Activated CD8-positive, alpha-beta memory T cell treated with anti-CD3 and anti-CD28 coated beads for 1 hour (primary cell): ENCODE measurements at places on chromosomes 12 and 14.

DNA sequence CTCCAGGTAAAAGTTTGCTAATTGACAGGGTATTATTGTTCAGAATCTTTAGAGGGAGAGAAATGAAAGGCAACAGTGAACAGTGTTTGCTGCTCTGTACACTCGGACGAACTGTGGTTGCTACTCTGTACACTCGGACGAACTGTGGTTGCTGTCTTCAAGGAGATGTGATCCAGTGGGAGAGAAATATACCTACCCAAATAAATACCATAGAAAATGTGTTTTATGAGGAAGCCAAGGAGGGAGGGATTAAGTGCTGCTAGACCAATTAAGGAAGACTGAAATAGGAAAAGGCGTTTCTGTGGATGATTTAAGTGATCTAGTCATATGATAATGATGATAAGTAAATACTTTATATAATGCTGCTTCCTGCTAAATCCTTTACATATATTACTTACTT, 2.7 kb downstream of the STK38L start:
- DNase-seq = no peak

GRCh38 chr12:106551410-106551809, 31.4 kb upstream of the RFX4 start:
- no peak for DNase-seq

- DNase-seq = no peak
These were observed 161.2 kb downstream of the TMX1 start for GRCh38 chr14:51401272-51401671.

- no peak for DNase-seq
These were observed 14.2 kb downstream of the NOXRED1 start for GRCh38 chr14:77409131-77409533.

DNA sequence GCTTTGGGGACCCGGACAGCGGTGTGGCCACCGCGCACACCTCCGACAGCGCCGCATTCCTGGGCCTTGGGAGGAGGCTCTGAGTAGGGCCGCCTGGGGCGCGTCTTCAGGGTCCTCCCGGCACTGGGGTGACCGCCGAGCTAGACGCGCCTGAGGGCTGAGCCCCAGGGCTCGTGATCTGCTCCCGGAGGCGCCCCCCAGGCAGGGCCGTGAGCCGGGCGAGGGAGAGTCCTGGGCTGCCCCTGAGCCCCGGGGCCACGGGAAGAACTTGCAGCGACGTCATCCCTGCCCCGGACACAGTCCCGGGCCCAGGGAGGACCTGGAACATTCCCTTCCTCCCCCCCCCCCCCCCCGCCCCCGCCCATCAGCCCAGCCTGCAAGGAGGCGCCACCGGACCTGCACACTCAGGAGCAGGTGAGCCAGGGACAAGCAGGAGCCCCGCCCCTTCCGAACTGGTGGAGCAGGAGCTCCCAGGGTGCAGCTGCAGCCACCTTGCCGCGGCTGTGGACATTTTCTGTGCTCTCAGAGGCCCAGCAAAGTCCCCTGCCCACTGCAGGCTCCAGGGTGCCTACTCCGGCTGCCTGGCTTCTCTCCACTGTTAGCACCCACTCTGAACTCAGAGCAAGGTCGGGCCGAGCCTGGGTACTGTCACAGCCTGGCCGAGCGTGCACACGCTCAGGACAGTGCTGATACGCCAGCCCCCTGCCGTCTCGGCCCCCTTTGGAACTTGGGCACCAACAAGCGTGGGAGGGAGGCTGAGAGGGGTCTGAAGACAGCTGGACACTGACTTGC, 50.7 kb downstream of the A2M start:
- no peak for DNase-seq

DNA sequence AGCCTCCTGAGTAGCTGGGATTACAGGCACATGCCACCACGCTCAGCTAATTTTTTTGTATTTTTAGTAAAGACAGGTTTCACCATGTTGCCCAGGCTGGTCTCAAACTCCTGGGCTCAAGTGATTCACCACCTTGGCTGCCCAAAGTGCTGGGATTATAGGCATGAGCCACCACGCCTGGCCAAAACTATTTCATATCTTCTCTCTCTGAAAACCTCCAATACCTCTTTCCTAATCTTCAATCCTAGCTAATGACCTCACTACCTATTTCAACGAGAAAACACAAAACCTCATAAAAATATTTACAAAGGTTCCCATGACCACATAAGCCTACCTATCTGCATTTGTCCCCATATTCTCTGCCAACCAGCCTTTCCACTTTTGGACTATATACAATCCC, 32.3 kb upstream of the ANKS1B start:
- no peak for DNase-seq

GRCh38 chr14:62934439-62934838, 110.8 kb downstream of the KCNH5 start:
- DNase-seq = no peak

- DNase-seq = no peak
These were observed 83.1 kb downstream of the SLC16A7 start for GRCh38 chr12:59678759-59679411.

DNA sequence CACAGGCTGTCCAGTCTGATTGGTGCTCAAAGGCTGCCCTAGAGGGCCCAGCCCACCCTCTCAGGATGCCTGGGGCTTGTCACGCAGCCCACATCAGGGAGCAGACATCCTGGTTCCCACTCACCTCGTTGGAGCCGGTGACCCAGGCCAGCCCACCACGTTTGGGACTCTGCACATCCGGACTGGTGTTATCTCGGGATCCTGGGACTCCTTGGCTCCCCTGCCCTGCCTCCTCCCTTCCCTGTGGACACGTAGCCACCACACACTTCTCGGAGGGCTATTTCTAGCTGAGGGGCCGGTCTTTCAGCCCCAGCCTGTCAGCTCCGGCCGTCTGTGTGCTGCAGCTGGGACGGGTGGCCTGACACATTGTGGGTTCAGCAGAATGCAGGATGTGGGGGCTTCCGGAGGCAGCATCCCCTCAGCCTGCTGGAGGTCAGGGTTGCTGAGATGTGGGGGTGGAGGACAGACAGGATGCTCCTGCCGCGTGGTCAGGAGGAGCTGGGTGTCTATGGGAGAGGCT, 12.8 kb upstream of the FGF23 start:
- DNase-seq = no peak

GRCh38 chr12:119468296-119468695, 125.3 kb upstream of the TMEM233 start:
- no peak for DNase-seq

GRCh38 chr12:78562368-78563205, 302.0 kb upstream of the SYT1 start:
- DNase-seq = no peak

DNA sequence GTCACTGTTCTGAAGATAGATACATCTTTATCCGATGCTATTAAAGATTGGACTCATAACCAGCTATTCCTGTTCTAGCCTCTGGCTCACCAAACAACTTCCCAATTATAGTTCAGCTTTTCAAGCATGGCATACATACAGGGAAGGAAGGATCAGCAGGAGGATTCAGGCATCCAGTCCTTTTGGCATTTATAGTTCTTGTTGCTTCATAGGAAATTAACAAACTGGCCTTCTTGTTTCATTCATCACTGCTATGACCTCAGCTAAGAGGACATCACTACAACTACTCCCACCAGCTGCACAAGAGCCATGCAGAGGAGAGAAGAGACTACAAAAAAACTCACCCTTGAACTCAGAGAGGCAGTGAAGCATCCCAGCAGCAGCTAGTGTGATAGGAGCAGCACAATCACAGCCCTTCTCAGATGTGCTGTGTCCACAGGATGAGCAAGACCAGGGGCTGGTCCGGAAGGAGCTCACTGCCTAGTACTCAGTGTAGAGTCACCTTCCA, 100.5 kb downstream of the SPTSSA start:
- no peak for DNase-seq

GRCh38 chr12:98745578-98746391, 100.7 kb downstream of the APAF1 start:
- DNase-seq = no peak

DNA sequence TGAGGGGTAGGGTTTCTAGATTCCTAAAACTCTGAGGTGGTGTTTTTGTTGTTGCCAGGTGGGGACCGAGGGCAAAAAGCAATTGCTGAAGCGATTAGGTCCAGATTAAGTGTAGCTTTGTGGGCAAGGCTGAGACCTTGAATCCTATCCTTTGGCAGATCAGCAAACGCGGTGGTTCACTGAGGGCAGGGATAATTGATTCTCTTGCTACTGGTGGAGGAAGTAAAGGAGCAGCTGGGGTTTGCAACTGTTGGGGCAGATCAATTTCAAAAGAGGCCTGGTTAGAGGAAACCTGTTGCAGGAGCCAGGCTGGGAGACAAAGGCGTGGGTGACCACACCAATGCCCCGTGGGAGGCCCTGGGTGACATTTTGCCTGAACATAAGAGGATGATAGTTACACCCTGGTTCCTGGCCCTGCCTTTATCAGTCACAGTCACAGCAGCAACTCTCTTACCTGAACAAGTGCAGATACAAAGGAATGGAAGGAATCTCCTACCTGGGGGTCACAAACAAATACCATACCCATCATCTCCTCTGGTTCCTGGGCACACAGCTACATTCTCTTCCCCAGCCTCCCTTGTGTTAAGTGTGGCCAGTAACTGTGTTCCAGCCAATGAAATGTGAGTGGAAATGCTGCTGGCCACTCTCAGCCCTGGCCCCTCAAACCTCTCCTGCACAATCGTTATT, 43.3 kb upstream of the RASSF3 start:
- DNase-seq = no peak

DNA sequence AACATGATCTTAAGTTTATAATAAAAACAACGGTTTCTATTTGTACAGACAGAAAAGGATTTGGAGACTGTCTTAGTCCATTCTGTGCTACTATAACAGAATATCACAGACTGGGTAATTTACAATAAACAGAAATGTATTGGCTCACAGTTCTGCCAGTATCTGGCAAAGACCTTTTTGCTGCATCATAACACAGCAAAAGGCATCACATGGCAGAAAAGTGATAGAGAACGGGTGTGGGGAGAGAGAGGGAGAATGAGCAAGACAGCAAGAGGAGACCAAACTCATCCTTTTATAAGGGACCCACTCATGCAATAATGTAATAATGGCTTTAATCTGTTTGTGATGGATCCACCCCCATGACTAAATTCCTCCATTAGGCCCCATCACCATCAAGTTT, 17.0 kb upstream of the NUDT4 start:
- no peak for DNase-seq

DNA sequence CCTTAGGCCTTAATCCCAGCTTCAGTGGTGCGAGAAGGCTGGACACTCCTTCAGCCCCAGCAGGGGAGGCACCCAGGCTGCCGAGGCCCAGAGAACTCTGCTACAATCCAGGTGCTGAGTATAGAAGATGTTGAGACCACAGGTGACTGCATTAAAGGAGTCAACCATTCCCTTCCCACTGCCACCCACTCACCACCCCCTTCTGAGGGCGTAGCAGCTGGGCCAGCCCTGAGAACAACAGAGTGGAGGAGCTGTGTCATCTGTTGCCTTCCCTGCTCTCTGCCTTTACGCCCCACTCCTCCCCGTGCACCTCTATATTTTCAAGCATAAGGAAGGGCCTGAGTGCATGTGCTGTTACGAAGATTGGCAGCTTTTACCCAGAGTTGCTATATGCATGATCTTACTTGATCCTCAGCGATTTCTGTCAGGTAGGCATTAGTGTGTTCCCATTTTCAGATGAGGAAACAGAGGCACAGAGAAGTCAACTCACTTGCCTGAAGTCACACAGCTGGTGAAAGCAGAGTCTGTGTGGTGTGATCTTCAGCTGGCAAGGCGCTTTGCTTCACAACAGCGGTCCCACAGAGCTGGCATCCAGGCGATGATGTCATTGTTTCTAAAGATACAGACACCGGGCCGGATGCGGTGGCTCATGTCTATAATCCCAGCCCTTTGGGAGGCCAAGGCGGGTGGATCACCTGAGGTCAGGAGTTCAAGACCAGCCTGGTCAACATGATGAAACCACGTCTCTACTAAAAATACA, 46.7 kb downstream of the RIN3 start:
- DNase-seq = no peak

- DNase-seq = no peak
These were observed 13.3 kb downstream of the NGDN start for GRCh38 chr14:23482823-23483148.

DNA sequence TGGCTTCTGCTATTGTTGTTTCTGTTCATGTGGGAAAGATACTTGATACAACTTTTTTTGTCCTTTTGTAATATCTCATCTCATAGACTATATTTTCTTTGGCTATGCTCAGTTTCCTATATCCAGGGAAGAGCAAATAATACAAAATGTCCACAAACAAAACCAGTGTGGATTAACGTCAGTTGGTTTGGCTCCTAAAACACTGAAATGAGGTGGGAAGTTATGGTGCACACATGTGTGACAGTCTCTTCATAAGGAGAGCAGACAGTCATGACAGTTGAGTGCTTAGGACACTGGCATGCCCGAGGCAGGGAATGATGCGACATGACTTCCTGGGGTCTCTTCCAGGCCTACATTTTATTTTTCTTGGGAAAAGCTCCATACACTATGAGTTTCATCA, 27.5 kb downstream of the RHOJ start:
- no peak for DNase-seq

GRCh38 chr14:105060751-105061427, 4.3 kb downstream of the GPR132 start:
- no peak for DNase-seq

- no peak for DNase-seq
These were observed 835 bp downstream of the VEZT start for GRCh38 chr12:95218150-95219133.

- DNase-seq = no peak
These were observed 3.3 kb upstream of the SLC4A8 start for GRCh38 chr12:51421266-51421884.

GRCh38 chr12:45409966-45410365, 194.1 kb downstream of the ANO6 start:
- no peak for DNase-seq

- DNase-seq = no peak
These were observed 420.3 kb downstream of the CCDC91 start for GRCh38 chr12:28610401-28611114.

DNA sequence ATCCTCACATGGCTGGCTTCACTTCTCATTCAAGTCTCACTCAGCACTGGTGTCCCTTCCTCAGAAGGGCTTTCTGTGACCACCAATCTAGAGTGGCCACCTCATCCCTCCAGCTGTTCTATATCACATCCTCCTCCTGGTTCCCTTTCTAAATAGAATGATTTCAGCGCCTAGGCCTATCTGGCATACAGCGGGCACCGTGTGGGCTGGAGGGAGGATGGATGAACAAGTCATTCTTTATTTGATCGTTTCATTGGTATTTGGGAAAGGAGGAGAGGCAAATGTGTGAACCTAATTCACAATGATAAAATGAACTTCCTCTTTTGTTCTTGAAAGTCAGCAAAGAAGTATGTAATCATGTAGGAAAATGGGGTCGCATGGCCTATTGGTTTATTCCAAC, 394.2 kb downstream of the DPF3 start:
- DNase-seq = no peak
